BE2C (cell line): ENCODE measurements at places on chromosomes 6 and 20.

- no peak for DNase-seq
Measured at GRCh38 chr20:15570156-15570555, 1003.1 kb downstream of the KIF16B start.

GRCh38 chr6:116586738-116587137 lies 15.4 kb downstream of the RWDD1 start:
- no peak for DNase-seq

- peak; percentile 98 for DNase-seq
Measured at GRCh38 chr6:111259089-111259831, 172.0 kb downstream of the SLC16A10 start.

DNA sequence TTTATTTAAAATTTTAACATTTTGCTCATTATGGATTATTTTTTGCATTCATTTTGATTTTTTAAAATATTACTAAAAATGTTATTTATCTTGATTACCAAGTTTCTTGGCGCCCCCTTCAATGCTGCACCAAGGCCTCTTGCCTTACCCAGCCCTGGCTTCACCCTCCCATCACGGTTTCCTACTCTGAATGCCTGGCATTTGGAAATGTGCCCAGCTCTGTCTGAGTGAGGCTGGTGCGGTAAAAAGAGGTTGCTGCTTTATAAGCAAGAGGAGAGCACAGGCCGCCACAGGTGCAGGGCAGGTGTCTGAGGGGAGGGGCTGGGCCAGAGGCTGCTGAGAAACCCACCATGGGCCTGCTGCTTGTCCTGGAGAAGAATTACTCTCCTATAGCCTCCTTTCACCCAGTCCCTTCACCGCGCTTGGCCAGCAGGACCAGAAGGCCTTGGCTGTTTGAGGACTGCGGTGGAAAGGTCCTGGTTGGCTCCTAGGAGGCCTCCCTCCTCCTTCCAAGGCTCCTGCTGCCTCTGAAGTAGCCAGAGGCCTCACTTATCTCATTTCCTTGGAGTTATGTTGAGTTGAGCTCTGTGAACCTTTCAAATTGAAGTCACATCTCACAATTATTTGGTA lies 62.6 kb downstream of the BANF2 start:
- no peak for DNase-seq

- no peak for DNase-seq
Measured at GRCh38 chr6:20661721-20662120, 127.5 kb downstream of the CDKAL1 start.

- peak; percentile 40 for DNase-seq
Measured at GRCh38 chr20:1185790-1186334, 1.1 kb upstream of the TMEM74B start.

DNA sequence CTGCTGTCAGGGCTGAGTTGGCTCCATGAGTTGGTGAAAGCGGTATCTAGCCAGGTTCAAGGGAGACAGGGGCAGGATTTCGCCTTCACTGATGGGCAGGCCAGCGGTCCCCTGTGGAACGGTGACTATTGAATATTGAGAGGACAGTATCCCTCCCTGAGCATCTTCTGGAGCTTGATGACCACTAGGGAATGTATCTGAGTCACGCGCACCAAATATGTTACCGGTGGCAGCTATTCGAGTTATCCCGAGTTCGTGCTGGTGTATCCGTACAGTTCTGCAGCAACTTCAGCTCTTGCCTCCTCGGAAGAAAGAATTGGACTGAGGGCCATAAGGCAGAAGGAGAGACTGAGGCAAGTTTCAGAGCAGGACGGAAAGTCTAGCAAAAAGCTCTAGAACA lies 24.8 kb downstream of the MTHFD1L start:
- no peak for DNase-seq

DNA sequence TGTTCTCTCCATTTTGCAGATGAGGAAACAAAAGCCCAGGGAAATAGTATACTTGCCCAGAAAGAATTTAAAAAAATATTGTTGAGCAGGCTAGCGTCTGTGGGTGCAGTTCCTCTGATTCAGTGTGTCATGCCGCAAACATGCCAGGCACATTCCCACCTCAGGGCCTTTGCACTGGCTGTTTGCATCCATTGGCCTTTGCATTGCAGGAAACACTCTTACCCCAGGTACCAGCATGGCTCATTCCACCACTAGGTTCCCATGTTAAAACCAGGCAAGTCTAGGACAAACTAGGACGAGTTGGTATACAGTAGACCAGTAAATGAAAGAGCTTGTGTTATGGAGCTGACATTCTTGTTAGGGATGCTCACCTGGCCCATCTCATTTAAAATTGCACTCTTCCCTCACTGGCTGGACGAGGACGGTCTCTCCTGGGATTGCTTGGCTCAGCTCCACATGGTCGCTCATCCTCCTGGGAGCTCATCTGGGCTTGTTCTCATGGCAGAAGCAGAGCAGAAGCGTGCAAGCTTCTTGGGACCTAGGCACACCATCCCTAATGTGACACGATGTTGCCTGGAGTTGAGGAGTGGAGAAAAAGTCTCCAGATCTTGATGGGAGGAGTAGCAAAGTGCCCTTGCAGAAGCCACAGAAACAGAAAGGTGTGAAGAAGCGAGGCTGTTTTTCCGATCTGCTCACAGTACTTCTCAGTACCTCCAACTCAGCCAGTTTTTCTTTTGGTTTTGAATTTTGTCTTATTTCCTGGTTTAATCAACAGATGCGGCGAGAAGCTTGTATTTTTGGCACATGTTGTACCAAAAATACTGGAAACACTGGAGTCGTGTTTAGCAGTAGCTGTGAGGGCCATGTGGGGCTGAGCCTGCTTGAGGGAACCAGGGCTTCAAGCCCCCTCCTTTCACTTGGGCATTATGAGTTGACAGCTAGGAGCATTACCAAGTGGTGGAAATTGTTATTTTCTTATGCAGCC lies 13.9 kb downstream of the ZNF831 start:
- no peak for DNase-seq

- no peak for DNase-seq
Measured at GRCh38 chr6:7296602-7297001, 16.4 kb downstream of the SSR1 start.

GRCh38 chr20:63483834-63484233 lies 11.4 kb upstream of the KCNQ2 start:
- peak; percentile 50 for DNase-seq

- no peak for DNase-seq
Measured at GRCh38 chr20:8783734-8784133, 285.2 kb upstream of the PLCB4 start.

DNA sequence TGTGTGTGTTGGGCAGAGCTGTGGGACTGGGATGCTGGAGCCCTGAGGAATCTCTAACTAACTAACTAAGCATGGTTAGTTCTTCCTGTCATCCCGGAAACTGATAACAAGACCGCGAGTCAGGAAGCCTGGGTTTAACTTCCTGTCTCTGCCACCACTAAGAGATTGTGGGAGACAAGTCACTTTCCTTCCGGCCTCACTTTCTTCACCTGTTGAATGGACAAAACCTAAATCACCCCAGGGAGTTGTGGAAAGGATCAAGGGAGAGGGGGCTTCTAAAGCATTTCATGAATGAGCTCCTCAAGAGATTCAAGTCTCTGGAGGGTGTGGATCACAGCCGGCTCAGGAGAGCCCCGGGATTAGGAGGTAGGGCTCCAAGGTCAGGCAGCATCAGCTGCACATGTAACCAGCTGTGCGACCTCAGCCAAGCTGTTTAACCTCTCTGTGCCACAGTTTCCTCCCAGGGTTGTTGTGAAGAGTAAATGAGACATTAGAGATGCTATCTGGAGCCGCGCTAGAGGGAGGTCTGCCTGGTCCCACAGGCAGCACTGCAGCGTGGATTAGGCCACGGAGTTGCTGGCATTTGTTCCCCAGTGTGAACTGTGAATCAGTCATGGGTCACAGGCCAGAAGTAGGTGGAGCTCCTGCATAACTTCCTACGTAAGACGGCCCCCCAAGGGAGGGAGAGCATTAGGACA lies 105.1 kb downstream of the TOX2 start:
- DNase-seq = peak; percentile 26
